Kidney epithelial cell (primary cell): ENCODE measurements at places on chromosomes 5 and 9.

DNA sequence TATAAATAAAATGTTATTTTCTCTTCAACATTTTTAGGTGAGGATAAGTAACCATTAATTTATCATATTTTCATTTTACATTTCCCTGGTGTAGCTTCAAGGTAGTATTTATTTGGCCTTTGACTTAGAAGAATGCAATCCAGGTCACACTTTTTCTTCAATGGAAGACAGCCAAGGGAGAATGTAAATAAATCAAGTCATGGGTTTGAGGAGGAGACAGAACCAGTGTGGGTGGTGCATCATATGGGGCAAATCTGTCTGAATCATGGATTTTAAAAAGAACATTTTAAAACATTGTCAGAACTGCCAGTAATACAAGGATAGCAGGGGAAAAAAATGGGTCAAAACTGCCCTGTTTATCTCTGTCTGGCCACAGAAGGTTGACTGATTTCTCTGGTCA is 229.5 kb downstream of the FAM114A2 start:
- no peak for DNase-seq

- no peak for DNase-seq
These were observed 101.9 kb upstream of the PARP8 start for GRCh38 chr5:50564558-50564957.

DNA sequence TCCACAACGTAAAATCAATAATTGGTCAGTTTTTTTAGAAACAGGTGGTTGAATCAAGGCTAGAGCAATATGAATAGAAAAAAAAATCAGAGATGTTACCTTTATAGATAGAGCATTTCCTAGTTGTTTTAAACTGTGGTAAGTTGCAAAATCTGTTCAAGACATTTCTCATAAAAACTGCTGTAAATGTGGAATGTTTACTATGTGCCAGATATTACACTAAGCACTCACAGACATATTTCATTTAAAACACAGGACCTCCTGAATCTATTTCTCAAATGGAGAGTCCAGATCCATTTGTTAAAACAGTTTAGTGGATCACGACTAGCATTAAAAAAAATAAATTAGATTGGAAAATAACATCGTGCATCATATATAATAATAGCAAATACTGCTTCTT is 570.0 kb upstream of the ZNF608 start:
- DNase-seq: no peak

DNA sequence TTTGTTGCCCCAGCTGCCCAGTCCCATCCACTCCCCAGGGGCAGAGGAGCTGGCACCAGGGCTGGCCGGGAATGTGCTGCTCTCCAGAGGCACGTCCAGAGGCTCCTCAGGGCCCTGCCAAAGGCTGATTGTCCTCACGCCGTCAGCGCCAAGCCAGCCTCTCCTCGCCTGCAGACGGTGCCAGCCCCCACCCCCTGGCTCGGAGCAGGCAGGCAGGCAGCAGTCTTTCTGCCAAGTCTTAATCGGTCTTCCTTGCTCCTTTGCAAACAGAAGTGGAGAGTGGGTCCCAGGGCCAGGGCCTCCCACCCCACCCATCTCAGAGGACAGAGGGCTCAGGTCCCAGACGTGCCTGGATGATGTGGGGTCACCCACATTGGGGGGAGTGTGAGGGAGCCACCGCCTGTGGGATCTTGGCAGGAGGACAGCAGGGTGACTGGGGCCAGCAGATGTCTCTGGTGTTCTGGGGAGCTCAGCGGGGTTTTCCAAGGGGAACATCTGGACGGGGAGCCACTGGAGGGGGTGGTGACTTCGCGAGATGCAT is 36.3 kb downstream of the FAM163B start:
- DNase-seq: no peak

DNA sequence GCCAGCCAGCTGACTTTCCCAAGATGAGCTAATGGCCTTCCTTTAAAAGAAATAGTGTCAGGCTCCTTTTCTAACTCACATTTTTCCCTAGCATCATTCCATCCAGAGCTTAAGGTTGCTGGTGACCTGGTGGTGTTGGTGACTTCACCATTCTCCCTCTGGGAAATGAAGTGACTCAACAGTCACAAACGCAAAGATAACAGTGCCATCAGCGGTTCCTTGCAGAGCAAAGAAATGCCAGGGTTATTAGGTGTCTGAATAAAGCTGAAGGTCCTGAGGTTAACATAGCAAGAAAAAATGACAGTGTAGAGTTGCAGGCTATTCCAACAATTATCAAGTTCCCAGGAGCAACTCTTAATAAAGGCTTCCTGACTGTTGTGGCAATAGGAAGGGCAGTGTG is 111.8 kb upstream of the SLC44A1 start:
- DNase-seq: peak; percentile 63

DNA sequence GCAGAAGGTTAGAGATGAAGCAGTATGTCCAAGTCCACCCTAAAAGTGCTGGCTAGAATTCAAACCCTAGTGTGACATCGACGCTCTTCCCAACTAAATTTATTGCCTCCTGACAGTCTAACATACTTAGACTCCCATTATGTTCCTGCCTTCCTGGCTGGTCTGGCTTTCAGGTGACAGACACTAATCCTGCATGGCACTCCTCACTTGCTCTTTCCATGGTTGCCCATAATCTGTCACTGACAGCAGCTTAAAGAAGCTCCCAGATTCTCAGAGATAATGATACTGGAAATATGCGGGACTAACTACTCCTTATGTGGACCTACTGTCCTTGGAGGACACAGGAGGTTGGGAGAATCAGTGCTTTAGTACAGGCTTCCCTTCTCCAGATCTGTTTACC is 41.7 kb upstream of the HTR1A start:
- DNase-seq: no peak

- DNase-seq: peak; percentile 23
These were observed 298.4 kb upstream of the PRDM9 start for GRCh38 chr5:23208959-23209431.

- no peak for DNase-seq
These were observed 56.6 kb downstream of the SMC5 start for GRCh38 chr9:70315389-70315788.

- no peak for DNase-seq
These were observed 45.1 kb upstream of the HAND1 start for GRCh38 chr5:154523104-154523503.

DNA sequence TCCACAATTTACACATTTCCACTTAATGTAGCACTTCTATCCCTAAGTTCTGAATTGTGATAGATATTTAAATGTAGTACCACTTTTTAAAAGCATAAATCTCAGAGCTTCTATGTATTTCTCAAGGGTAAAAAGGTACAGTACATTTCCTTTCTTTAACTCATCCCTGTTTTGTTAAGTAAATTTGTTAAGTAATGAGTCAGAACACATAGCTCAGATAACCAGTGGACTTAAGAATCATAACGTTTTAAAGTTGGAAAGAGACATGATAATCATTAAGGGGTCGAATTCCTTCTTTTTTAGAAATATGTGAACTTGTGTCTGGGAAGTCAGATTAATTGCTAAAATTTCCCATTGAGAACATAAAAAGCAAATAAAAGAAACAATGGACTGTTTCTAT is 810.2 kb upstream of the NUDT12 start:
- no peak for DNase-seq

GRCh38 chr5:96868603-96869371 is 7.5 kb upstream of the ERAP2 start:
- DNase-seq: no peak

DNA sequence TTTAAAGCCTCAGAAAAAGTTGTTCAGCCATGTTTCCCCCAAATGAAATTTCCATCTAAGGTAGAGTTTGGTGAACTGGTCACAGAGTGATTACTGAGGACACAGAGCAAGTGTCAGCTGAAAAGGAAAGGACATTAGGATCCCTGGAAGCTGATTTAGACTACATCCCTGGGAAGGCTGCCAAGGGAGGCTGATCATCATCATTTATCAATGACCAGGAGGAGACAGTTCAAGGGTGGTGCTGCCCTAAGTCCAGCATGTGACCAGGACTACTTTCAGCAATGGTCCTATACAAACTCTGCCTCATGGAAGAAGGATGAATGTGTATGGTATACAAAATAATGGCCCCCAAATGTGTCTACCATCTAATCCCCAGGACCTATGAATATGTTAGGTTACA is 120.6 kb downstream of the PIK3R1 start:
- DNase-seq: no peak

GRCh38 chr5:147626464-147626863 is 116.6 kb upstream of the DPYSL3 start:
- DNase-seq: no peak

DNA sequence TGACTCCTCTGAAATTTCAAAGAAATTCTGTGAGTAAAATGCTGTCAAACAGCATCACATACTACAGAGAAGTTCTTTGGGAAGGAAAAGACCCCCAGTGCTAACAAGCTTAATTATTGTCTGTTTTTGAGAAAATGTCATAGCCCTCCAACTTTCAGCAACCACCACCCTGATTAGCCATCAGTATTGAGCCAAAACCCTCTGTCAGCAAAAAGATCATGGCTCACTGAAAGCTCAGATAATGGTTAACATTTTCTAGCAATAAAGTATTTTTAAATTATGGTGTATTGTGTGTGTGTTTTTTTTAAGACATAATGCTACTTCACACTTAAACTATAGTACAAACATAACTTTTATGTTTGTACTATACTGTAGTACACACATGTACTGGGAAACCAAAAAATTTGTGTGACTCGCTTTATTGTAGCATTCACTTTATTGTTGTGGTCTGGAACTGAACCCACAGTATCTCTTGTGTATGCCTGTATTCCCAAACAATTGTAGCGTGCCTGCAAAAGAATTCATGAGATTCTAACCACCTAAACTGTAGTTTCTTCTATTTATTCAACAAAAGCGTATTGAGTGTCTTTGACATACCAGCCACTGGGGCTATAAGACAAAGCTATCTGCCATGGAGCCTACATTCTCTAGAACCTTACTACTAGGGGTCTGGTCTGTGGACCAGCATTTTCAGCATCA is 31.6 kb downstream of the TLE4 start:
- DNase-seq: no peak

GRCh38 chr5:10489810-10490426 is 48.2 kb downstream of the ROPN1L start:
- DNase-seq: no peak

DNA sequence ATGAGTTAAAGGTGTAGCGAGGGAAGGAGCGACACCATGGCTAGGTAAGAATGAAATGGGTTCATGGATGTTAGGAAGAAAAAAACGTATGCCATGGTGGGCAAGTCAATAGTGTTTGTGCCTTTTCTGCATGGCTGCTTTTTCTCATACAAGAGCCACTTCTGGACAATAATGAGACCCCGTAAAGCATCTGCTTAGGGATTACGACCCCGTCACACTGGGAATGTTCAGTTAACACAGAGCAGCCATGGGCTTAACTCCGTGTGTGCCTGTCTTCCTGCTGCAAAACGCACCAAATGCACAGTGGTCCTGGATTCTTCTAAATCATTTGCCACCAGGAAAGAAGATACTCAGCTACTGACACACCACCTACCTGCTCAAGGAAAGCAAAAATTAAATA is 81.8 kb downstream of the NFIB start:
- no peak for DNase-seq

GRCh38 chr5:105754056-105754455 is 1916.7 kb downstream of the EFNA5 start:
- peak; percentile 41 for DNase-seq

DNA sequence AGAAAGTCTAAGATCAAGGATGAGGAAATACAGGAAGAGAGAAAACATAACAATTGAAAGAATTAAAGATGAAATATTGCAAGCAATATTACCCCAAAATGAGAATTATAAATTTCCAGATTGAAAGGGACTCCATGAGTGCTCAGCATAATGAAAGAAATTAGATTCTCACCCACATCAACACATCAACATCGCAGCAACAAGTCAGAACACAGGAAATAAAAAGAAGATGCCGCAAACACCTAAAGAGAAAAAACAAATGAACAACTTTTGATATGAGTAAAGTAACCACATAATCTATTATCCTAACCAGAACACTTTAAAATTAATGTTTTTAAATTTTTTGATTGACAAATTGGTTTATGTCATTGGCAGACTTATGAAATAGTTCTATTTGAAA is 318.3 kb upstream of the PTGER4 start:
- no peak for DNase-seq

GRCh38 chr5:73117088-73117740 is 3.2 kb upstream of the TMEM171 start:
- no peak for DNase-seq

- DNase-seq: no peak
These were observed 841 bp downstream of the ASB6 start for GRCh38 chr9:129640871-129641749.

- no peak for DNase-seq
These were observed 25.6 kb upstream of the ANKRD33B start for GRCh38 chr5:10538103-10538788.

GRCh38 chr5:178902849-178903248 is 7.1 kb downstream of the ZFP2 start:
- no peak for DNase-seq

DNA sequence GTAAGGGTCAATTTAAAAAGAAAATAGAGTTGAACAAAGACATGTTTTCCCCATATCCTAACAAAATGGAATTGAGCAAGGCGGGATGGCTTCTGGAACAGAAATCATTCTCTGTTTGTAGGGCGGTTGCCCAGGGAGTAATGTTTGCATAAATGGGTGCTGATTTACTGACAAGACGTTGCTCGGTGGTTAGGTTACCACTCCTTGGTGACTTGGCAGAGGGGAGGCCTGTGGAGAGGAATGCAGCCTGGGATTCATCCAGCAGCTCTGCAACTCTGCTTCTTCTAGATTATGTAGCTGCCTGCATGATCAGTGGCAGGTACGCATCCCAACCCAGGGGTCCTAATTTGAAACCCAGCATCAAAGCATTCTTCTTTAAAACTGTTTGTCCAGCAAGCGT is 200.2 kb downstream of the CFAP90 start:
- DNase-seq: no peak

DNA sequence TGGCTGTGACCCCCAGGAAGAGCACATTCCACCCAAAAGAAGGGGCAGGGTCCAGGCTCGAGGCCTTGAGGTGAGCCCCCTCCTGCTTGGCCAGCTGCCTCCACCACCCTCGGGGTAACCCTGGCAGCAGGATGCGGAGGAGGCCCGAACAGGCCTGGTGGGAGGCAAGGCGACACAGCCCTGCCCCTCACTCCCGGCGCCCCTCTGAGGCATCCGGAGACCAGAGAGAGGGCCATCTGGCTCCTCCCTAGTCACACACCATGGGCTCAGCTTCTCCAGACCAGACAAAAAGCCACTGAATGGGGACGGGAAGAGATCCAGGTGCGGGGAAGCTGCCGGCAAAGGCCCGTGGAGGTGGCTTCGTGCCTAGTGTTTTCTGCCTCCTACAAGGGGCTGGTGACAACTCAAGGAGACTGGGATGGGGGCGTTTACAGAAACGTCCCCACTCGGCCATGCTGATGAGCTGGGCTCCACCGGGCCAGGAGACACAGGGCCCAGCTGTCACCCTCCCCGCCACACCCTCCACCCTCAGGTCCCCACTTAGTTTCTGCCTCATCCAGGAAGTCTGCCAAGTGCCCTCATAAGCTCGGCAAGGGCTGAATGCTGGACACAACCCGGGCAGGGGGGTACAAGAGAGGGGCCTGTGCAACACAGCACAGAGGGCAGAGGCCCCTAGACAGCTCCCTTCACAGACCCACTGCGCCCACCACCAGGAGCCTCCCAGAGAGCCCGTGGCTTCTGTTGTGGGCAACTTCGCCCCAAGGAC is 41.9 kb downstream of the NACC2 start:
- DNase-seq: no peak
